Caudate nucleus (tissue), 63 donors: ENCODE measurements at places on chromosomes 13 and 19.

DNA sequence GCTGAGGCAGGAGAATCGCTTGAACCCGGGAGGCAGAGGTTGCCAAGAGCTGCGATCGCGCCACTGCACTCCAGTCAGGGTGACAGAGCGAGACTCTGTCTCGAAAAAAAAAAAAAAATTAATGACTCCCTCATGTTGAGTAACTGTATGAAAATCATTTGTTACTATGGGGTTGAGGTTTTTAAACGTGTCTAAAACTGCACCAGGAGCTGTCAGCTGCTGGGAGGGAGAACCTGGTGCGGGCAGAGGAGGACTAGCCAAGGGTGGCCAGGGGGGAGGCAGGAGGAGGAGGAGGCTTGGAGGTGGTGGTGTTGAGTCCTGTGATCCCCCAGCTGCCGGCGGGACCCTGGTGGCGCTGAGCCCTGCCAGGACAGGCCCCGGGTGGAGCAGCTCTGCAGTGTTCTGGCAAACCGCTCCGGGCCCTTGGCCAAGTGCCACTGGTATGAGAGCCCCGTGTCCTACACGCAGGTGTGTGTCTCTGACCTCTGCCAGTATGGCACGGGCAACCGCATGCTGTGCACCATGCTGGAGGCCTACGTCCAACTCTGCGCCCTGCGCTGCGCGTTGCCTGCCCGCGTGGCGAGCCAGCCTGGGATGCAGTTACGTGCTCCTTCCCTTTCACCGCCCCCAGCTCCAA, 17.1 kb upstream of the FXYD3 start:
- DNase-seq: no peak

DNA sequence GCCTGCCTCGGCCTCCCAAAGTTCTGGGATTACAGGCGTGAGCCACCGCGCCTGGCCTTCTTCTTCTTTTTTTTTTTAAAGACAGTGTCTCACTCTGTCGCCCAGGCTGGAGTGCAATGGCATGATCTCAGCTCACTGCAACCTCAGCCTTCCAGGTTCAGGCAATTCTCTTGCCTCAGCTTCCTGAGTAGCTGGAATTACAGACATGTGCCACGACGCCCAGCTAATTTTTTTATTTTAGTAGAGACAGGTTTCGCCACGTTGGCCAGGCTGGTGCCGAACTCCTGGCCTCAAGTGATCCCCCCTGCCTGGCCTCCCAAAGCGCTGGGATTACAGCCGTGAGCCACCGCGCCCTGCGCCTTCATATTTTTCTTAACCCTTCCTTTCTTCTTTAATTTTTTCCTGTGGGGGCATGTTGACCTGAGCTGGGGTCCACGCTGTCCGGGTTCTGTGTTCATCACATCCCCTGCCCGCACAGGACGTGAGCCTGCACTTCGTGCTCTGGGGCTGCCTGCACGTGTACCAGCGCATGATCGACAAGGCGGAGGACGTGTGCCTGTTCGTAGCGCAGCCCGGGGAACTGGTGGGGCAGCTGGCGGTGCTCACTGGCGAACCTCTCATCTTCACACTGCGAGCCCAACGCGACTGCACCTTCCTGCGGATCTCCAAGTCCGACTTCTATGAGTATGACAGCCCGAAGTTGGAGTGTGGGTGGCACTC, 14.1 kb downstream of the PNPLA6 start:
- DNase-seq: no peak

- DNase-seq: no peak
Measured at GRCh38 chr19:34832581-34833112, 59.6 kb upstream of the ZNF599 start.

DNA sequence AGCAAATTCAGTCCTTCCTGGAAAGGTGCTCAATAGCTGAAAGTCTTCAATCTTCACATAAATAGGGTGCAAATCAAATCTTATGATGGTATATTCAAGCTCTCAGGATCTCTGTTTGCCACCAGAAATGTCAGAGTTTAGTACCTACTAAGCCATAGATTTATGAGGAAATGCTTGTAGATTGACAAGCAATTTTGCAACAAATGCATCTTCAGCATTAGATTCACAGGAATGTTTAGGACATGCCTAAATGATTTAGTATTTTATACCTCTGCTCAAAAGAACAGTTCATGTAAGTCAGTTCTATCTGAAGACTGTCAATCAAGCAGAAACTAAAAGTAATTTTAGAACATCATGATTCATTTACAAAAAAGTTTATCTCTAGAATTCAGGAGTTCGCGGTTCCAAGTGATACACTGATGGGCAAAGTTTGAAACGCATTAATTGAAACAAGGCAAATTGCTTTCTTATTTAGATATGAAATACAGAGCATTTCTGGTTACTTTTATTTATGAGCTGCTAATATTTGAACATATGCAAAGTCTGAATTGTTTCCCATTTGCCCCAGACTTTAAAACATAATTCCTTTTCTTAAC, 65.7 kb downstream of the DACH1 start:
- DNase-seq: no peak

GRCh38 chr19:51531349-51532315, at the start of gene SIGLEC6:
SIGLEC6 (minus strand) TSS chr19:51531670; CDS start chr19:51531648, 22 bp downstream.
- DNase-seq: no peak

DNA sequence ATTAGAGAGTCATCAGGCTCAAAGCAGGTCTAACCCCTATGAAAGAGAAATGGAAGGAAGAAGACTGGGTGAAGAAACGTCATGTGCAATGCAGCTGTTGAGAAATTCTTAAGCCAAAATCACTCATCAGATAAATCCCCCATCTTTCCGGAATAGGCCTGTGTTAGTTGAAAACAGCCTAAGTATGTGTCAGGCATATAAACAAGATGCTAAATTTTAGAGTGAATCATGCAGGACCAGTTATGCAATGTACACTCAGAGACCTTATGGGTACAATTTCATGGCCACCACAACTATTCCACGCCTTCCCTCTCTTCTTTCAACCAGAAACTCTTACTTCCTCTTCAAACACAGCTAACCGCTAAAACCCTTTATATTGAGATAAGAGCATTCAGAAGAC, 717.7 kb upstream of the ATXN8OS start:
- DNase-seq: no peak

- DNase-seq: no peak
Measured at GRCh38 chr13:32791545-32792172, 205.4 kb downstream of the PDS5B start.

DNA sequence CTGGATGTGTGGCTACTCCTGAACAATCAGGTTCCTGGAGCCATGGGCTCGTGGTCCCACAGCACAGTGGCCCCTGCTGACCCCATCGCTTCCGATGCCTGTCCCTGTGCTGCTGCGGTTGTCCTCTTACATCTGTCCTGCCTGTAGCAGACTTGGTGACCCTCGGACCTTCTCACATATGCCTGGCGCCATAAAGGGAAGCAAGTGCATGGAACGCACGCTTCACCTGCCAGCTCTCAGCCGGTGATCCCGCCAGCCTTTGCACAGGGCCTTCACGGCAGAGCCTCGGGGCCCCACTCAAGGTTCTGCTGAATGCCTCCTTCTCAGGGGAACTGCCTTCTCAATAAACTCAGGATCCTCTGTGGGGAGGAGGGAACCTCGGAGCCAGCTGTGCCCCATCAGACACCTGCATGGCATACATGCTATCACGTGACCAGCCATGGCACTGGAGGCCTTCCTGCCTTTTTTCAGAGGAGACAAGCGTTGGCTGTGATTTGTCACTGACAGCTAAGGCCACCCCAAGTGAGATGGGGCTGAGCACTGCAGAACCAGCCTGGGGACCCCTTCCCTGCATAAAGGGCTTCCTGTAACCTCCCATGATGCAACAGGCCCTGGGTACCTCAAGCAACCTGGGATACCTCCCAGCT, 24.3 kb downstream of the PEPD start:
- no peak for DNase-seq

- no peak for DNase-seq
Measured at GRCh38 chr19:41426952-41427646, at the start of gene B3GNT8. B3GNT8 (minus strand) TSS chr19:41427374; CDS start chr19:41426778, 596 bp downstream.

- no peak for DNase-seq
Measured at GRCh38 chr13:44197791-44198770, 175.5 kb upstream of the SERP2 start.

- no peak for DNase-seq
Measured at GRCh38 chr13:49315756-49316482, 68.2 kb downstream of the CDADC1 start.

- no peak for DNase-seq
Measured at GRCh38 chr19:9620842-9621155, 233 bp downstream of the ZNF561 start.

DNA sequence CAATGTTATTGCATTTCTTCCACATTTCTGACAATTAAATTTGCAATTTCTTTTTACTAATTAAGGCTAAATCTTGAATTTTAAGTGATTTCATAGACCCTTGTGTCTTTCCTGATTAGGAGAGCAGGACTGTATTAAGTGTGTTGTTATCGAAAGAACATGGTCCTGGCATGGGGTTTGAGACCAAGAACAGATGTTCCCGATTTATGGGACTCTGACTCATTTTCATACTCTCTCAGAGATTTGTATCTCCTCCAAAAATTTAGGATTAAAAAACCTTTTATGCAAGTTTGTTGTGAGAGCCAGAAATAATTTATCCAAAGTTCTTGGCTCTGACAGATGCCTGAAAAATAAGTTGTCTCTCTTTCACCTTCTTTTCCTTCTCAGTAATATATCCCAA, 589.3 kb upstream of the ARGLU1 start:
- DNase-seq: no peak

- no peak for DNase-seq
Measured at GRCh38 chr13:64327505-64328194, 2902.5 kb downstream of the PCDH9 start.

DNA sequence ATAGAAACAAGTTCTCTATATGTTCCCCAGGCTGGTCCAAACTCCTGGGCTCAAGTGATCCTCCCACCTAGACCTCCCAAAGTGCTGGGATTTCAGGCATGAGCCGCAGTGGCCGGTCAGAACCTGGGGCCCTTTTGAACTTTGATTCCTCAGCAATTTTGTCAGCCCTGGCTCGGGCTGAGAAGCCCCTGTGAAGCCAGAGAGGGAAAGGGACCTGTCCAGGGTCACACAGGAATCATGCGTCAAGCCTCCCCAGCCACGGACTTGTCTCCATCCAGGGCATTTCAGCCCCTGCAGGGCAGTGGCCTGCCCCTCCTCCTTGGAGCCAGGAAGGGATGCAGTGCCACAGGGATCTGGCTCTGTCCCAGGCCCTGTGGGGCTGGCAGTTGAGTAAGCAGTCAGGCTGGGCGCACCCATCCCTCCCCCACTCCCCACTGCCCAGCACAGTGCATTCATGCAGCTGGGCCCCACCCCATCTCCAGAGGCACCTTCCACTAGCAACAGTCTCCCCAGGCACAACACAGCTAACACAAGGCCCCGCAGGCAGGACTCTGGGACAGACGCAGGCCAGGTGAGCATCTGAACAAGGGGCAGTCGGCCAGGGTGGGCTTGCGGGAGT, at the start of gene CAPS:
TSS of gene CAPS (plus strand) at position 516 of the 619 bp plus-strand sequence. CDS start 153 bp downstream, outside the sequence.
- DNase-seq: no peak

DNA sequence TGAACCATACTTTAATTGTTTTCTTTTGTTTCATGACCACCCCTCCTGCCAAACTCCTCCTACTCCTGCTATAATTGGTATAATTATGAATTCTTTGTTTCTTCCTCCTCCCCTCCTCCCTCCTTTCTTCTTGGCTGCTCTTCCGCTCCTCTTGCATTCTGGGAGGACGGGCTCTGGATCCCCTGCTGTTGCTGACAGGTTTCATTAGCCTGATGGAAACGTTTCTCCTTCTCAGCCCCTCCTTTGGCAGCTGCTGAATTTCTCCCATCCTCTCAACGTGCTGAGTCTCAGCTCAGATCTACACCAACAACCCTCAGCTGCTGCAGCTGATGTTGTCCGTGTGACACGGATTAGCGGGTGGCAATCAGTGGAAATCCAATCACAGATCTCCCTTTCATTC, 97.1 kb upstream of the UBAC2 start:
- DNase-seq: no peak

DNA sequence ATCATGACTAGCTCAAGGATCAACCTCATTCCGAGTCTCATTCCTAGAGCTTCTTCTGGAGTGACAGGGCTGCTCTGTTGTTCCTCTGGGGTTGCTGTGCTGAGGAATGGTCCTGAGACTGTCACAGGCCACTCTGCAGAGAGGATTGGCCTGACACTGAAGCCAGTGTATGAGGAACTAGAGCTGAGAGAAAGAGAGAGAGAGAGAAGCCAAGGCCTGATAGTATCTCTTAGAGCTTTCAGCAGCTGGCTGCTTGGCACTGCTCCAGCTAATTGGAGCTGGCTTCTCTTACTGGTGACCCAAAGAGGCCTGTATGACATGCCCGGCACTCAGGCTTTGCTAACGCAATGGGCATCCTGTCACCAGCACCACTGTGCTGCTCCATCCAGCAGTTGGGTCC, 73.4 kb upstream of the FLT1 start:
- peak; percentile 4 for DNase-seq

DNA sequence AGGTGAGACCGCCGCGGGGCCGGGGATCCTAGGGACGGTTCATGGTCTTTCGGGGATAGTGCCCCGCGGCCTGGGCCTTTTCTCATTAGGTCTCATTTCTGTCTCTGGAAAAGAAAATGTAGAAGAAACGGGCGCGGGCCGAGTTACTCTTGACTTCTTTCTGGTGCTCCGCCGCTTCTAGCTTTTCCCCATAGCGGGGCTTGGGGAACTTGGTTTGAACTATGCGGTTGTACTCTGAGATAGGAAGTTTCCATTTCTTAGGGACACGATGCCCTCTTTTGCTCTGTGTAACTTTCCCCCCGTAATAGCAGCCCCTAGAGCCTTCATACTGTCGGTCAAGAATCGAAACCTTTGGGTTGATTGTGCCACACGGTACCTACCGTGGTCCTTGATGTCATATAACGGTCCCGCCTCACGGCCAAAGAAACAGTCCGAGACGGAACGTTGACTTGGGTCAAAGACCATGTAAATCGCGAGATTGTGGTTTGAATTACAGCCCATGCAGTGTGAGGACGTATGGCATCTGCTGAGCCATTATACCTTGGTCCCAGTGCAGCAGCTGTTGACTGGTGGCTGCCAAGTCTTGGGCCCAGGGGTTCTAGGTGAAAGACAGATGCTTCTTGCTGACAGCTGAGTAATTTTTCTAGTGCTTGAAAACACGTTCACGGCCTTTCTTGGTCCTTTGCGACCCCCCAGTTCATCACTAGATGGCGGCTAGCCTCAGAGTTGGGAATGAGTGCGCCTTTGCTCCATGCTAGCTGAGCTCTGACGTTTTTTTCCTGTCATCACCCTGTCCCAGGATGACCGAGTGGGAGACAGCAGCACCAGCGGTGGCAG, 487 bp downstream of the RPS5 start:
- no peak for DNase-seq

DNA sequence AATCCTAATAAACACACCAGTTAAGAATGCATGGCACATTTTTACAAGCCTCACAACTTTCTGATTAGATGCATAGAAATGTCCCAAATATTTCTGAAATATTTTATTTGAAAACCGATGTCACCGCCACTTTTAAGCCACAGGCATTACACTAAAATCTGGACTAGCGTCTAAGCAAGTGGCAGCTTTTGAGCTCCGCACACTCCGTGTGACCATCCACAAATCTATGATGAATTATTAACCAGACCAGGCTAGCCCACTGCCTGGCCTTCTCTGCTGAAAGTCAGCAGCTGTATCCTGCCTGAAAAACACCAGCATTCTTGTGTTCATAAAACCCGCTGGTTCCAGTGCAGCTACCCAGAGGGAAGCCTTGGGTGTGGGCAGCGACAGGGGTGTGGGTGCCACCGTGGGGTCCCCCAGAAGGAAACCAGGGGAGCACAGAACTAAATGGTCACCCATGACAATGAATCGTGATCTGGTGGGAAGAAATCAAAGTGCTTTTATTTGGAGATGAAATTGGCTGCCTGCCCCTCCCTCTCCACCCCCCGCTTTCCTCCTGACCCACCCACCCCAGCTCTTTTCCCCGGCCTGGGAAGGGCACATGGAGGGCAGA, 13.8 kb downstream of the RASA3 start:
- no peak for DNase-seq
